ENCODE measurements at places on chromosomes 5 and 9. TPM values are rescaled to one million over a fixed set of nuclear protein-coding genes. Genes with fewer than 3 reads are reported as not detected.

The MEIKIN gene
- not detected for total RNA-seq

DNA sequence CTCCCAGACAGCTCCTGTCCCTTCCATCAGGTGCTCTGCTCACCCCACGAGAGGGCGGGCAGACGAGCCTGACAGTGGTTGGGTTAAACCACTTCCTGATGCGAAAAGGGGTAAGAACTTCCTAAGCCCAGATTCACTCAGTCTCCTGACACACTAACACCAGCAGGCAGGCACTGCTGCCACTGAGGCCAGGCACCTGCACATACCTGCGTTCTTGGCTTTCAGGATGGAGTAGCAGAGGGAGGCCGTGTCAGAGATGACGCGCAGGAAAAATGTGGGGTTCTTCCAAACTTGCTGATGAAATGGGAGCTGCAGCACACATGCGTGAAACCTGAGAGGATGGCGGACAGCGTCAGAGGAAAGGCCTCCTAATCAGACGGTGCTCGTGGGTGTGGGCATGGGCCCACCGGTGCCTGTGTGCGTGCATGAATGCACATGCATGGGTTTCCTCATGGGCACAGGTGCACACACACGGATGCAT lies 29.9 kb downstream of the SLC6A18 start:
- no peak for DNase-seq

GRCh38 chr5:112534067-112534583 lies 115.0 kb upstream of the EPB41L4A start:
- DNase-seq = no peak

DNA sequence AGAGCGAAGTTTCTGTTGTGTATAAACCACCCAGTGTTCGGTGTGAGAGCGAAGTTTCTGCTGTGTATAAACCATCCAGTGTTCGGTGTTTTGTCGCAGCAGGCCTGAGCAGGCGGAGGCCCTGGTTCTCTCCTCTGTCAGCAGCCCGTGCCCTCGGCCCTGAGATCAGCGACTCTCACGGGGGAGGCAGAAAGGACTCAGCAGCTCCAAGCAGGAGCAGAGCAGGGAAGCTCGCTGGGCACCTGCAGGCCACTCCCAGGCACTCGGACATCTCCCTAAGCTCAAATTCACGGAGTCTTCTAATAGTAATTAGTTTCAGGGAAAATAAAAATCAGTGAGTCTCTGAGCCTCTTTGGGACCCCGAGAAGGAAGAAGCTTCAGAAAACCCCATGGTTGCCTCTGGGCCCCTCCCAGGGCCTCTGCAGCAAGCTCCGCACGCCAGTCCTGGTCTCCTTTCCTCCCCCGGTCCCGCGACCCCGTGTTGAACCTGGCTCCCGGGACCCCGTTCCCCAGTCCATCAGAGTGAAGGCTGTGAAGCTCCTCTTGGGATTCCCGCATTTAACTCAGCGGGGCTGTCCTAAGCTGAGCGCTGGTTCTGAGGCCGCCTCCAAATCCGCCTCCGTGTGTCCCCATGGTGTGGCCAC lies 81.9 kb upstream of the ADAMTS2 start:
- no peak for DNase-seq

DNA sequence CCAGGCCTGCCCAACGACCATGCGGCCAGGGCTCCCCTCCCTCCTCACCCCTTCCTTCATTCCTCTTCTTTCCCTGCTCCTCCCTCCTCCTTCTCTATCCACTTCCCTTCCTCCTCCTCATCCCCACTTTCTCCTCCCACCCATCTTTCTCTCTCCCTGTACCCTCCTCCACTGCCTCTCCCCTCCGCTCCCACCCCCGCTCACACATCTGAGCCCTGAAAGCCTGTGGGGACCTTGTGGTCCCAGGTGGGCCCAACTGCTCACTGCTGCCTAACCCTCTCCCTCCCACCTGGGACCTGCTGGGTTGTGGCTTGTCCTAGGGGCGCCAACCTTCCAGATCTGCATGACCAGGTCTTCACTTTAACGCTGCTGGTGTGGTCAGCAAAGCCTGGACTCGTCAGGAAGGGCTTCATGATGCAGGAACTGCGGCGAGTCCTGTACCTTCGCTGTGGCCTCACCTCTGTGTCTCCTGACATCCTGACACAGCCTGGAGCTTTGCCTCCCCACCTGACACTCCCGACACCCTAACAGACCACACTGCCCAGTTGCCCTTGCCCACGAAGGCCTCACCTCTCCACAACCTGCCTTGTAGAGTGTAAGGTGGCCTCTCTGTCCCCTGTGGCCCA lies 34.6 kb downstream of the C5orf15 start:
- no peak for DNase-seq

DNA sequence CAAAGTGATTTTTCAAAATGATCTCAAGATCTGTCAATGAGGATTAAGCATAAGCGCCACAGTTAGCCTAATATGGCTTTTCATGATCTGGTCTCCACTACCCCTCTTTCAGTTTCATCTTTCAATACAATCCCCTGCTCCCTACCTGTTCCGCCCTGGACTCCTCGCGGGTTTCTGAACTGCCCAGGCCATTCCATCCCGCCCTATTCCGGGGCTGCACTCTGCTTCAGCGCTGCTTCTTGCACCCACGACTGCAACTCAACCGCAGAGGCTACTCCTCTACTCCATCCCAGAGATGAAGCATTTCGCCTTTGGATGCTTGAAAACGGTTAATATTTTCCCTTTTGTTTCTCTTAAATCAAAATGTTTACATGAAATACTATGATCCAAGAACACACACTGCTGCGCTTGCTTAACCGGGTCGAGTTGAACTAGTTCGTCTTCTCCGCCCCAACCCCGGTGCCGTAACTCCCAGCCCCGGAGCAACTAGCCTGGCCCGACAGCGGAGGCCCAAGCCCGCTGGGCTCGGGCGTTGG lies 716 bp upstream of the OTULIN start:
- no peak for DNase-seq

The PITX1 gene
- 31.0 TPM for total RNA-seq

GRCh38 chr5:93582677-93583438 lies at the start of gene NR2F1:
NR2F1 (plus strand) TSS chr5:93583222; CDS start chr5:93585024, 1,802 bp downstream.
- DNase-seq = peak; percentile 98

DNA sequence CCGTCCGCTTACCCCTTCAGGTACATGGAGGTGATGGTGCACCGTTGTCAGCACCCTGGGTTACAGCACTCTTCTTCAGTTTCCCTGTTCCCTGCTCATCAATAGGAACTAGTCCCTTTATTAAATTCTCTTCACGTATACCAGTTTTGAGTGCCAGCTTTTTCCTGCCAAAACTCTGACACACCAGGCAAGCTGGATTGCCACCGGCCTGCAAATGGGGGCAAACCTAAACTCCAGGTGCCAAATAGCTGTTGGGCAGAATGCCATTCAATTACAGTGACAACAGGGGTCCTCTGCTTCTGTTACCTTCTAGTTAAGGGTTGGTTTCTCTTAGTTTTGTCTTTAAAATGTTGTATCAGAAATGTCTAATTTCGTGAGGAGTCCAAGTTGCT lies 400.4 kb downstream of the OSTF1 start:
- no peak for DNase-seq

GRCh38 chr5:52994266-52994665 lies 5.1 kb downstream of the ITGA2 start:
- no peak for DNase-seq

GRCh38 chr5:179620703-179621350 lies 2.6 kb downstream of the HNRNPH1 start:
- no peak for DNase-seq

GRCh38 chr5:441996-442334 lies 1.0 kb upstream of the EXOC3 start:
- DNase-seq = no peak

The CATSPER3 gene
- 1.7 TPM for total RNA-seq

The LIFR gene
- total RNA-seq = 10.6 TPM

- no peak for DNase-seq
Measured at GRCh38 chr9:129665814-129666520, 520 bp downstream of the PRRX2 start.

The NSA2 gene
- 108 TPM for total RNA-seq

DNA sequence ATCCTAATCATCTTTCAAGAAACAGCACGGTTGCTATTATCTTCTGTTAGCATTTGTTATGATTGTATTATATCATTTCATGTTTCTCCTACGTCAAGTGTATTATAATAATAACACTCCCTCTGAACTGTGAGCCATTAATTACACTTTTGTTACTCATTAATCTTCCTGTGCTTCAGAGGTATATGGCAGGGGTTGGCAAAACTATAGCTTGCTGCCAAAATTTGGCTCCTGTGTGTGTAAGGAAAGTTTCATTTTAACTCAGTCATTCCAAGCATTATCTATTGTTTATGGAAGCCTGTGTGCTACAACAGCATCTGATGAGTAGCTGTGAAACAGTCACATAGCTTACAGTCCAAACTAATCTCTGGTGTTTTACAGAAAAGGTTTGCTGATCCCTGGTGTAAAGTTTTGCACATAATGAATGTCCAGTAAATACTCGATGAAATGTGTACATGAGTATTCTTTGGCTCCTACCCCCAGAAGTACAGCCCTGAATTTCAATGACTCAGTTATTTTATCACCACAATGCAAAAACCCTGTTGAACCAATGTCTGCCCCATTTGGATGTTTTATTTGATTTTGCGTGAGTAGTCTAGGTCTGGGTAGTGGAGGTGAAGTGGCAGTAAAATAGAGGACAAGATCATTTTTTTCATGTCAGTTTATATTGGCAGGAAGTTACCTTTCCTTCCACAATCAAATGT lies 648.2 kb downstream of the MAT2B start:
- DNase-seq = no peak

GRCh38 chr9:98707166-98708102 lies 1.3 kb downstream of the GABBR2 start:
- peak; percentile 3 for DNase-seq

GRCh38 chr5:56482363-56482762 lies 249.2 kb upstream of the ANKRD55 start:
- DNase-seq = no peak

The IL4 gene
- not detected for total RNA-seq

GRCh38 chr9:137046088-137046787 lies at the start of gene NPDC1:
NPDC1 (minus strand) TSS chr9:137046177; CDS start chr9:137045989, 188 bp downstream.
- DNase-seq = peak; percentile 68

- DNase-seq = no peak
Measured at GRCh38 chr5:149665416-149666175, 64.5 kb upstream of the PPARGC1B start.

- no peak for DNase-seq
Measured at GRCh38 chr5:91171322-91171721, 211.8 kb downstream of the ARRDC3 start.

- no peak for DNase-seq
Measured at GRCh38 chr5:10457682-10458574, 16.2 kb downstream of the ROPN1L start.

GRCh38 chr5:57103317-57103907 lies 70.4 kb upstream of the GPBP1 start:
- DNase-seq = no peak

The AQP3 gene
- total RNA-seq = 5.5 TPM

The PCDHGA1 gene
- total RNA-seq = 0.05 TPM

GRCh38 chr5:177473443-177474001 lies at the start of gene DBN1:
DBN1 (minus strand) TSS chr5:177473634; CDS start chr5:177473521, 113 bp downstream.
- no peak for DNase-seq

DNA sequence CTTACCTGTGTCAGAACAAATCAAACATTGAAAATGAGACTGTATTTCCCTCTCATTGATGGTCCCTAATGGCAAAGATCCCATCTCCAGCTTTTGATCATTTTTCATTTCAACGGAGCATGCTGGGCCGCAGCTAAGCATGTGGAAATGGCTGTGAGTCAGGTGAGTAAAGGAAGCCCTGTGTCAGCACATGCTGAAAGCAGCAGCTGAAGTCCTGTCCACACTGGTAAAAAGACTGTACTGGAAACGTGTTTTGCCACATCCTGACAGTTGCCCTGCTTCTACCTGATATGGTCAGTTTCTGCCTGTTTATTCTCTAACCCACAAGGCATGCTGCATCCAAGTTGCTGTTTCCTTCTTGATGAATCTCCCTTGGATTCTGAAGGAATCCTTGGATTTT lies 330.1 kb downstream of the EFNA5 start:
- DNase-seq = no peak

DNA sequence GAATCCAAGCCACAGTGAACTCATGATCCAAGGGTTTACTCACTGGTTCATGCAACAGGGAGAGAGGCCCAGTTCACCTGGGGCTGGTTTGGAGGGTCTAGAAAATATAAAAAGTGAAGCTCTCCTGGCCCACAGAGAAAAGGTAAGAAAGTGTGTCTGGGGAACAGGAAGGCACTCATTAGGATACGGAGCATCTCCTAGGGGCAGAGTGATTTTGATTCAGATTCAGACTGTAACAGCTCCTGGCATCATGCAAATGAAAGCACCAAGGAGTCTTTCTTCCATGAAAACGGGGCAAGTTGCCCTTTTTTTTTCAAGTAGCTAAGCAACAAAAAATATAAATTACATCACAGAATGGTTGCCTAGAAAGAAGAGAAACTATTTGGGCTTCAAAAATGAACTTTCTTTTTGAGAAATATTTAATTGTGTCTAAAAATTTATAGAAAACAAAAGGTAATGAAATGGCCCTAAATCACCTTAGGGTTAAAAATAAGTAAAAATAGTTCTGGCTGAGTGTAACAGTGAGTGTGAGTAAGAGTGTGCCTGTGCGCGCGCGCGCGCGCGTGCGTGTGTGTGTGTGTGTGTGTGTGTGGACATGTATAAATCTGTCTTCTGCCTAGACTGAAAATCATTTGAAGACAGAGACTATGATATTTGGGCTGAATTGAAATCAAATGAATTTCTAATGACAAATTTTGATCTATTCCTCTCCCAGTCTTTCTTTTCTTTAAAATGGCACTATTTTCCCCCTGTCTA lies 177.8 kb upstream of the ZNF462 start:
- no peak for DNase-seq

- DNase-seq = no peak
Measured at GRCh38 chr5:77642738-77643653, 4.5 kb upstream of the OTP start.

DNA sequence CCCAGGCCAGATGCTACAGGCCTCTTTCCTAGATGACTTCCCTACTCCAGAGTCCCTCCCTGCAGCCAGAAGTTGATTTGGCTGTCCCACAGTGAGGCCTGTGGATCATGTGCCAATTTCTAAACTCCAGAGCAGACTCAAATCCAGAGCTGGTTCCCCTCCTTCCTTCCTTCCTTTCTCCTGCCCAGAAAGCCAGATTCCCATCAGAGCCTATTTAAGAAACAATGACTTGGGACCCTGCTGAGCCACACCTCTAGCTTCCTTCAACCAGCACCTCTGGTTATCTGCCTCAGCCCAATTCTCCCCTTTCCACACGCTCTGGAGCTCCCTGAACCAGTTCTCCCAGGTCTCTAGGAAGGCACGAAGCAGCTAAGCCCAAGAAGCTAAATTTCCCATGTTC lies 7.2 kb downstream of the FAM219A start:
- DNase-seq = no peak

- no peak for DNase-seq
Measured at GRCh38 chr9:131997779-131998178, 81.9 kb downstream of the MED27 start.

- no peak for DNase-seq
Measured at GRCh38 chr5:64789457-64789856, 20.7 kb downstream of the CWC27 start.

The CDKN2A gene
- 89.7 TPM for total RNA-seq
